Stimulated activated effector memory CD8-positive, alpha-beta T cell treated with anti-CD3 and anti-CD28 coated beads, Interleukin-12 subunit alpha, Interleukin-12 subunit beta, amount 100 ng/mL, for 72 hours (primary cell): ENCODE measurements at places on chromosomes 2 and 18.
A peak's percentile ranks its signal among the peaks of the same experiment; 100 is the strongest.

GRCh38 chr2:68835621-68836020 lies 35.6 kb downstream of the BMP10 start:
- DNase-seq, result peak; percentile 45

GRCh38 chr2:183035298-183035953 lies 2.8 kb downstream of the NCKAP1 start:
- no peak for DNase-seq

DNA sequence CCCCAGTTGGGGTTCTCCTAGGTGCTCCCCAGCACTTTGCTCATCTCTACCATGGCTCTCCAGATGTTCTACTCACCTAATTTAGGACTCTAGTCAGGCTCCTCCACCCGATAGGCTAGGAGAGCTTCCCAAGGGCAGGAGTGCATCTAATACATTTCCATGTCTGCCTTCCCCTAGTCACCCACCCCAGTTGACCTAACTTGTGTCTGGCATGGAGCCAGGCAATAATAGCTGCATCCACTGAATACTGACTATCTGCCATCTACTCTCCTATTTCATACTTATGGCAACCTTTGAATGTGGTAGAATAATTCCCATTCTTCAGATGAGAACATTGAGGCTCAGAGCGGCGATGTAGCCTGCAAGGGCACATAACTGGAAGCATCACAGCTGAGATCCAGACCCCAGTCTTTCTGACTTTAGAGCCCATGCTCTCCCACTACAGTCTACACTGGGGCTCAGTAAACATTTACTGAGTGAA lies 71.8 kb upstream of the YWHAQ start:
- no peak for DNase-seq

DNA sequence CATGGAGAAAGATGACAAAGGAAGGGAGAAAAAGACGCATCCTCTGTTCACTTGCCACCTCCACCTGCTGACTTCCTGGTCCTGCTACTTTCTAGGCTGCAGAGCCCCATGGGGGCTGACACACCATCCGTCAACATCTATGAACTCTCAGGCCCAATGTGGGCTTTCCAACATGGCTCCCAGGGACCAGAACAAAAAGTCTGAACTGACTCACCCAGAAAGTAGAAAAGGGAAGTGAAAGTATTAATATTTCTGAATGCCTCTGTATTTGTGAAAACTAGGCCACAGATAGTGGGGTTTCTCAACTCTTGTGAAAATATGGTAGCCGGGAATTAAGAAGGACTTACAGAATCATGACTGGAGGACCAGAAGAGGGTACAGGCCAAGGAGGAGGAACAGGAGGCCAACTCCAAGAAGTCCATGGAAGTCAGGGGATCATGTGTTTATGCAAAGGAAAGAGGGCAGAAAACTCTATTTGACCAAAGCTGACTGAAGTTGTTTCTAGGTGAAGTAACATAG lies 123.1 kb upstream of the CAB39 start:
- DNase-seq, result no peak

DNA sequence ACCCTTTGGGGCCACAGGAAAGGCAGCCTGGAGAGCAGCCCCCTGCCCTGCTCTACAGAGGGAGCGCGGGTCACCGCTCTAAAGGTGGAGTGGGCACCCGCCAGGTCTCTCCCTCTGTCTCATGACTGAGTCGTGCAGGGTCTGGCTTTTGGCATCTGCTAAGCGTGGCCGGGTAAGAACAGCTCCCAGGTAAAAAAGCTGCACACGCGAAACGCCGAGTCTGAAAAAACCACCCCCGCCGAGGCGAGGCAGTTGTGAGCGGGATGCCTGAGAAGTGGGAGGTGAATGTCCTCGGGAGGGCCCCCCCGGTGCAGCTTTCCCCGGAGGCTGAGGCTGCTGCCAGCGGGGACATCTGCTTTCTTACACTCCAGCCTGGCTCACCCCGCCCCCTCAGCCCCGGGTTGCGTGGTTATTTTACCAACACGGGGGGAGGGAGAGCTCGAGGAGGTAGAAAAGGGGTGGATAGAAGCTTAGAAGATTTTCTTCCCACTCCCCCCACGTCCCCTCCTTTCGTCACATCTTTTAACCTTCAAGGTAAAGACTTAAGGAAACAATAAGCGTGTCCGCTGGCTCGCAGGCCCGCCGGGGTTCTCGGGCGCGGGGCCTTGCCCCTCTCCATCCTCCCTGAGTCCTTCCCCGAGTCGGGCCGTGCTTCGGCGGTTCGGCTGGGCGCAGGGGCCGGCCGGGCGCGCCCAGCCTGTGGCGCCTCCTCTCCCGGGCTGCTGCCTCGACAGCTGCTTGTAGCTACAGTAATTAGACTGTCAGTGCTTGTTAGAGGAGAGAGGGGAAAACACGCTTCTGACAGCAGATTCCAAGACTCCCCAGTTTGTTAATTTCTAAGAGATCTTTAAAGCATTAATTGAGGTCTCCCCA lies 70.6 kb upstream of the PSMD14 start:
- DNase-seq, result peak; percentile 71

GRCh38 chr18:6203791-6204190 lies 210.9 kb downstream of the L3MBTL4 start:
- no peak for DNase-seq

DNA sequence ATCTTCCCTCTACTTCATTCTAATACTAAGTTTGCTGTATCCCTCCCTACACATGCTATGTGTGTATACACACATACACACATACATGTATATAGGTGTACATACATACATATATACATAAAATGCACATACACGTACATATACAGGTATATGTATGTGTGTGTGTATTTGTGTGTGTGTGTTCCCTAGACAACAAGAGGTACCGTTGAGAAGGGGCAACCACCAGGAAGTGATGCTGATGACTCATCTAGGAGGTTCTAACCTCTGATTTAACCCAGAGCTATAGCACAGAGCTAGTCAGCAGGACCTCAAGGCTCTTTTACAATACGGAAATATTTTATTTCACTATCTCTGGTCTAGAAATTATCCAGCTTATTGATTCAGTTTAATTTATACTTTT lies 139.2 kb downstream of the LAMA3 start:
- no peak for DNase-seq

GRCh38 chr2:143906850-143907249 lies 613.1 kb downstream of the ZEB2 start:
- no peak for DNase-seq

- DNase-seq, result no peak
These were observed 92.0 kb downstream of the NDUFA10 start for GRCh38 chr2:239932881-239933735.

GRCh38 chr2:167275046-167275445 lies 386.8 kb downstream of the XIRP2 start:
- no peak for DNase-seq

DNA sequence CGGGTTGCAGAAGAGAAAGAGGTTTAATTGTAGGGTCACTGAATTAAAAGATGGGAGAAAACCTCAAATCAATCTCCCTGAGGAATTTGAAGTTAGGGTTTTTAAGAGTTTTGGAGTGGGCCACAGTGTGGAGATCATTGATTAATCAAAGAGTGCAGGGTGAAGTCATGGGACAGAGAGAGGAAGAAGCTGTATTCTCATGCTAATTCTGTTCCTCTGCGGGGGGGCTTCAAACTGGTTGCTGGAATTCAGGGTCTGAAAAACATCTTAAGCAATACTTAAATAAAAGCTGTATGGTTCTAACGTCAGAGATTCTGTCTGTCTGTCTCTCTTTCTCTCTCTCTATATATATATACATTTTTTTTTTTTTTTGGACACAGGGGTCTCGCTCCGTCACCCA lies 169.8 kb upstream of the SPATS2L start:
- no peak for DNase-seq

- DNase-seq, result no peak
These were observed 613.5 kb upstream of the ZNF804A start for GRCh38 chr2:183984871-183985270.

DNA sequence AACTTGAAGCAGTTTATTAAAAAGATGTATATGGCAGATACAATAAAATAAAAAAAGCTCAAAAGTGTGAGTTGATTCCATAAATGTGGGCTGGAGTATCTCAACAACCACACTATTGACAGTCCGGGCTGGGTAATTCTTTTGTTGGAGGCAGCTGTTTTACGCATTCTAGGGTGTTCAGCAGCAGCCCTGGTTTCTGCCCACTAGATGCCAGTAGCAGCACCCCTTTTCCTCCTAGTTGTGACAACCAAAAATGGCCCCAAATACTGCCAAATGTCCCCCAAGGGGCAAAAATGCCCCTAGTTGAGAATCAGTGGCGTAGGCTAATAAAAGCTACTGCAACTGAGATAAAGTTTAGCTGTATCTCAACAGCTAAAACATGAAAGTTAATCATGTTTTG lies 44.8 kb downstream of the CHMP3 start:
- no peak for DNase-seq

- no peak for DNase-seq
These were observed 2.9 kb upstream of the MRPL44 start for GRCh38 chr2:223954401-223954800.

DNA sequence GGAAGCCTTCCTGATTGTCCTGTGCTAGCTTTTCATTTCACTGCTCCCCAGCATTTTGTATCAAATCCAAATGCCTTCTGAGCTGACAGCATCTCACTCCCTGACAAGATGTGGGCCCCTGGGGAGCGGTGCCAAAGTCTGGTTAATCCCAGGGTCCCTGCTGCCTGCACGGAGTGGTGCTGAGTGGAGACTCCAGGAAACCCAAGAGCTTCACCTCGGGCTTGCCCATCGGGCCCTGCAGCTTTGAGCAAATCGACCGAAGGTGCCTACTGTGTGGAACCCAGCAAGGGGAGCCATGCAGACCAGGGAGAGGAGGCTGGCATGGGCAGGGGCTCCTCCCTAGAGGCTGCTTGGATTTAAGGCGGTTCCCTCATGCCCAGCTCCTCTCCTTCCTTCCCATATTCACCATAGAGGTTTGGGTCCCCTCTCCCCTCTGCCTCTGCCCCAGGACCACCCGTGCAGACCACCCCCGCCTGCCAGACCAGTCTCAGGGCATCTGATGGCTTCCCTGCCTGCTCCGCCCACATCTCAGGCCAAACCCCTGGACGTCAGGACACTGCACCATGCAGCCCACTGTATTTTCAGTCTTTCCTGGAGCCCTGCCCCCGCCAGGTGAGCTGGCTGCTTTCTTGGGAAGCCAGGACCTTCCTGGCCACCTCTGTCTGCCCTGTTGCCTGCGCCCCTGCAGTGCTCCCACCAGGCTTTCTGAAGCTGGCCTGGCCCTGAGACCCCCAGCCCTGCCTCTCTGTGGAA lies 37.8 kb downstream of the RRM2 start:
- no peak for DNase-seq

- no peak for DNase-seq
These were observed 171.4 kb upstream of the FSIP2 start for GRCh38 chr2:185567196-185567595.

DNA sequence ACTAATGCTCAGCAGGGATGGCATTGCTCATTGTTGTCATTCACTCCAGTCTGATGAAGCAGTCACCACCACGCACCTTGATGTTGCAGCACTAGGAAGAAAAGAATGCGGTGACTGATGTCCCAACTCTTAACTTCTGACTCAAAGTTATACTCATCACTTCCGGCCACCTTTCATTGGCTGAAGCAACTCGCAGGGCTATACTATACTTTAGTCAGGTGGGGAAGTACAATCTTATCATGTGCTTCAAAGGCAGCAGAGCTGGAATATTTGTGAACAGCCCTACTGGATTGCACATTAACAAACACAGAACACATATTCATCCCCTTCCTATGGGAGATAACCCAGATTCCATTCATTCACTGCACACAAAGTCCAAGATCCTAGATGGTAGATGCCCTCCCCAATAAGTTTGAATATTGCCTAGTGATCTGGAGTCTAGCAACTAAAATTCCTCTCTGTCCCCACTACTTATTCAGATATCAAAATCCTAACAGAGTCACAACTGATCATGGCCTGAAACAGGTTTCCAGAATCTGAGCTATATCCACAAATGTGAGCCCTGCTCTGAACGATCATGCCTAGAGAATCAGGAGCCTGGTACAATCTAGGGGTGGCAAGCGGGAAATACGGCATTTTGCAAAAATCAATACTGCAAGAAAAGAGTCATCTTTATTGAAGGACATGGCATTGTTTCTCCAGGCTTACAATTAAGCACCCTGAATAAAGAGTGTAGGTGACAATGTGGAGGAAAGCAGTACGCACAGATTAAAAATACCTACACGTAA lies 3.4 kb upstream of the SPATS2L start:
- no peak for DNase-seq

DNA sequence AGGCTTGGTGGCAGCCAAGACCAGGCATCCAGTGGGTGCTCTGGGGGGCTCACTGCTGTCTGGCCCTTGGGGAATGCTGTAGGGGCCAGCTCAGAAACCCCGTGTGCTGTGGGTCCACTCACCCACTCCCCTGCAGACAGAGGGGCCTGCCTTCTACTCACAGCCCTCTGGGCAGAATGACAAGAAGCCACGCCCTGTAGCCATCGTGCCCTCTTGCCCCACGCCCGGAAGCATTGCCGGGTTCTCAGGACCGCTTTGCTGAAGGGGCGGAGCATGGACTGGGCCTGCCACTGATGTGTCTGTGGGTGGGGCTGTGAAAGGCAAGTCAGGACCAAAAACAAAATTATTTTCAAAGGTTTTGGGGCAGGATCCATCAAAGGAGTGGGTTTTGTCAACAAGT lies 27.8 kb downstream of the GLI2 start:
- no peak for DNase-seq

GRCh38 chr2:14388724-14389123 lies 243.8 kb upstream of the LRATD1 start:
- DNase-seq, result no peak

DNA sequence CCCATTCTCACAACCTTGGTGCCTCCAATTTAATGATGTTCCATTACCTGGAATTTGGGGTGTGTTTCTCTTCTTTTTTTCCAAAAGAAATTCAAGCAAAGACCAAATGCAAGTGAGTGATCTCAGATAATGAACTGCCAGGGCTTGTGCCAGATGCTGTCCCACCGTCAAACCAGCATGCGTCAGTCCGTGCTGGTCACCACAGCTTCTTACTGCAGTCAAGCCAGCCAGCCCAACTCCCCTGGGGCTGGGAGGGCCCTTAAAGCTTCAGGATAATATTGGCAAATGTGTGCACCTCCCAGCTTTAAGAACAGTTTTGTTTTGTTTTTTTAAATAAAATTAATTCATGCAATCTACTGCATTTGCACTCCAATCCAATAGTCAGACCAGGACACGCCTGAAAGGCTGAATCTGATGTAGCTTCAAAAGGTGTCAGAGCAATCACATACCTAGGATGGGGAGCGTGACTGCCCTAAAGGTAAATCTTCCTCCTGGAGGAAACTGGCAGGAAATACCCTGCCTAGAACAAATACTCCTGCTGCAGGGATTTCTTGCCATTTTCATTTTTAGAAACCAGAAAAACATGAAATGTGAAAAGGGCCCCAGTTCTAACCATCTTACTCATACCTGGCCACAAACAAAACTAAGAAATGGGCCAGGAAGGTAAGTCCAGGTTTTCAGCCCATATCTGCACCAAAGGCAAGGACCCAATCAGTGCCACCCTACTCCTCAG lies 26.8 kb upstream of the SP3 start:
- DNase-seq, result no peak
